ENCODE measurements at places on chromosomes 3 and 15. TPM values are rescaled to one million over a fixed set of nuclear protein-coding genes. Genes with fewer than 3 reads are reported as not detected.

GRCh38 chr3:54994111-54994513 lies 66.3 kb upstream of the LRTM1 start:
- no peak overlapping the region for H3K4me3 ChIP-seq
- DNase-seq = peak; percentile 33
- no peak overlapping the region for H3K27ac ChIP-seq
- H3K4me1 ChIP-seq = peaks cover 7% of the 10 kb centered on the region
- H3K27me3 ChIP-seq = no peaks in the 10 kb centered on the region
- H3K36me3 ChIP-seq = no peaks in the 10 kb centered on the region

Gene DUOX1
- total RNA-seq = 0.26 TPM

GRCh38 chr15:35673093-35673684 lies 127.2 kb upstream of the DPH6 start:
- DNase-seq = no peak
- no peaks in the 10 kb centered on the region for H3K36me3 ChIP-seq
- H3K4me3 ChIP-seq = no peak overlapping the region
- no peaks in the 10 kb centered on the region for H3K27me3 ChIP-seq
- no peaks in the 10 kb centered on the region for H3K4me1 ChIP-seq

Gene CHRM5
- not detected for total RNA-seq

DNA sequence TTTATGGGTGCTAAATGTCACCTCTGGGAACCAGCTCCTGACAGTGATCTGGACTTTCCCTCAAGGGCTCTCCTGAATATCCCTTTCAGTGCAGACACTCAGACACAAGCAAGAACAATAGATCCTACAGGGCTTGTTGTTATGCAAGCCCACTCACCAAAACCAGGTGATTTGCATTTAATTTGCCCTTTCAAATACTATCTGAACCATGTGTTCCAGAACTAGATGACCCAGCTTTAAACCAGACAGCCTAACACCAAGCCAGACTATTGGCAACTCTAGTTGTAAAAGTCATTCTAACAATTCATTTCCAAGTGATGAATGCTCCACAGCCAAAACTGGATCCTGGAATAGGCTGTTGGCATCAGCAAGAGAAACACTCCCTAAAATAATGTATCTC lies 5.6 kb upstream of the ATP8B4 start:
- no peak overlapping the region for H3K27ac ChIP-seq
- no peaks in the 10 kb centered on the region for H3K36me3 ChIP-seq
- H3K4me3 ChIP-seq = no peak overlapping the region
- H3K4me1 ChIP-seq = no peaks in the 10 kb centered on the region
- no peak for DNase-seq

Gene OR5K2
- not detected for total RNA-seq

Gene REC114
- not detected for total RNA-seq

Gene TNFSF10
- 6.1 TPM for total RNA-seq

DNA sequence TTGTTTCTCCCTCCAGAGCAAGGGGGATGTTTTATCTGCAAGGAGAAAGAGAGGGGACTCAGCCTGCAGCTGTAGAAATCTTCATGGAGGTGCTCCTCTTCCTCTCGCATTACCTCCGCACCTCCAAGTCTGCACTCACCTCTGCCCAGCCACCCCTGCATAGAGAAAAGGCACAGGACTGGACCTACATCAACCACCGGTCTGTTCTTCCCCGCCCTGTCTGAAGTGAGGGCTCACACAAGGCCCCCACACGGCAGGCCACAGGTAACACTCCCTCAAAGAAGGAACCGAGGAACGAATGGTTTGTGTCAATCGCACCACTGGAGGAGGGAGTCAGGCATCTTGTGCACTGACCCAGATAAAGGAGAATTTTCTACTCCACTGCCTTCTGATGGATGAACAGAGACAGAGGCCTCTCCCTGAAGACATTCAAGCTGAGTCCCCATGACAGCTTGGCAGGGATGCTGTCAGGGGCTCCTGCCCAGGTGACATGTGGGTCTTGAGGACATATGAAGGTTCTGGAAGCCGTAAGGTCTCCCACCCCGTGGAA lies 260.3 kb downstream of the XXYLT1 start:
- no peak overlapping the region for H3K27ac ChIP-seq
- no peak for DNase-seq
- no peaks in the 10 kb centered on the region for H3K4me1 ChIP-seq
- H3K27me3 ChIP-seq = peaks cover 23% of the 10 kb centered on the region
- H3K36me3 ChIP-seq = no peaks in the 10 kb centered on the region

GRCh38 chr3:182807061-182807460 lies 13.8 kb downstream of the ATP11B start:
- no peak overlapping the region for H3K4me3 ChIP-seq
- no peaks in the 10 kb centered on the region for H3K36me3 ChIP-seq
- DNase-seq = no peak
- no peak overlapping the region for H3K27ac ChIP-seq
- H3K4me1 ChIP-seq = no peaks in the 10 kb centered on the region

Gene SLCO2A1
- total RNA-seq = 2.2 TPM

DNA sequence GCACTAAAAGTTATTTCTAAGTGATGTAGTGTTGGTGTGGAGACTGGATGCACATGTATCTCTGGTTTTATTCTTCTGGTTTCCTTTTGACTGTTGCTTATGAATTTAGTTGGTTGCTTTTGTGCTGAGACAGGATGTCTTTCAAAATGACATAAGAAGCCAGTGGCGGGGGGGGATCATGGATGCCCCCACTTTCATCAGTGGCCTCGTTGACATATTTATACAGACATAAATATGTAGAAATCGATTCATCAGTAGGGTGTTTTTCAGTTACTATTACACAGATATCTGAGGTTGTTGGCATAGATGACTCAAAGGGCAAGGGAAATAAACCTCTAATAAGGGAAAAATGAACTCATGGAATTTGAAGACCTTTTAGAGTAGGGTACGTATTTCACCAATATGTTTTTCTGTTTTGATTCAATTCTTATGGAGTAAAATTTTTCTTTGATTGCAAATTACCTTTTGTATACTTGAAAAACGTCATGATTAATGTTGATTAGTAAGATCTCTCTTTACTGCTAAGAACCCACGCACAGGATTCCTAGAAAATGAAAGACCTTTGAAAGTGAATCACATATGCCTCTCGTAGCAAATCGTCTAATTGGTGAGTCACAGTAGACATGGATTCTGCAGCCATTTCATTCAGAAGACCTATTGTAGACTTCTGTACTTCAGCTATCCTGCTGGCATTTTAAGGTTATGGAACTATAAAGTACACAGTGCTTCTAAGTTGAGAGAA lies 97.4 kb upstream of the RBMS3 start:
- DNase-seq = peak; percentile 92
- no peak overlapping the region for H3K4me3 ChIP-seq
- H3K4me1 ChIP-seq = peaks cover 52% of the 10 kb centered on the region
- H3K27ac ChIP-seq = peak overlapping the region; percentile 99
- no peaks in the 10 kb centered on the region for H3K27me3 ChIP-seq
- no peaks in the 10 kb centered on the region for H3K36me3 ChIP-seq
